Stimulated activated CD8-positive, alpha-beta memory T cell treated with anti-CD3 and anti-CD28 coated beads, Interleukin-12 subunit alpha, Interleukin-12 subunit beta, amount 100 ng/mL, for 4 hours (primary cell): ENCODE measurements at places on chromosomes 13 and 19.

DNA sequence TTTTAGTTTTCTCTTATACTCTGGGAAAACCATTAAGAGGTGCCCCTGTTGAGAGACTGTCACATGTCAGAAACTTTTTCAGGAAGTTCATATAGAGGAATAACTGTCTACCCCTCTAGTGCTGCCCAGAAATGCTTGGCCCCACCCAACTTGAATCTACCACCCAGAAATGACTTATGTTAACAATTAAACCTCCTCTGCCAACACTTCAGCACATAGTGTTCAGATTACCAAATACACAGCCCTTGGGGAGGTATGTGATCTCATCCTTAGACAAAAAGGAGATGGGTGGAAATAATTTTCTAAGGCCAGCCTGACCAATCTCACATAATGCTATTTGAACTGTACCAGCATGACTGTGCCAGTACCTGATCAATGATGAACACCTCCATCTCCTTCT is 35.6 kb downstream of the CCDC169 start:
- no peak for DNase-seq

GRCh38 chr13:85386424-85386823 is 412.8 kb downstream of the SLITRK6 start:
- DNase-seq = no peak

DNA sequence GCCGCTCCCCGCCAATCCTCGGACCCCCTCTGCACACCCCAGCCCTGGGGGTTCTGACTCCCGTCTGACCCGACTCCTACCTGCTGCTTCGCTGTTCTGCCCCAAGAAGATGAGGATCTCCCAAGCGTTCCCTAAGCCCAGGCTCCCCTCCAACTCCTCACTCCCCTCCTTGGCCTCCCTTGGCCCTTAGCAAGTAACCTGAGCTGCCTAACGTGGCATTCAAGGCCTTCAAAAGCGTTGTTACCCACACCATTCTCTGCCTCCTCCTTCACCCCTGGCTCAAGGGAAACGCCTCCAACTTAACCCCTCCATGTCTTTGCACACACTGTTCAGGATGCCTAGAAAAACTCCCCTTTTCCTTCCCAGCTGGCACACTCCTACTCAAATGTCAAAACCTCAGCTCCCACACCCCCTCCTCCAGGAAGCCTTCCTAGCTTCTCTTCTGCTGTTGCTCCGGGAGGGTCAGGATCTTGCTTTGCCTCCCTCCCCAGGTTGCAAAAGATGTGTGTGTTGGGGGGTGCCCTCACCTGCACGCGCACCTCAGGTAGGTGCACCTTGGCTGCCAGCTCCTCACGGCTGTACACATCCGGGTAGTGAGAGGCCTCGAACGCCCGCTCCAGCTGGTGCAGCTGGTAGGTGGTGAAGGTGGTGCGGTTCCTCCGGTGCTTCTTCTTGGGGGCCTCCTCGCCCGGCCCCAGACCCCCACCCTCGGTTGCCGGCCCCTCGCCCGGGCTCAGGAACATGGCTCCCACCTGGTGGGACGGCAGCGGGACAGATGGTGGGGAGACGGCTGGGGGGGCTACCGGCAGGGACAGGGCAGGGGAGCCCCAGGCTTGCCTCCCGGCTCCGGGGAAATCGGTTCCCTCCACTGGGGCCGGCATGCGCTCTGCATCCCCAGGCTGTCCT is 775 bp downstream of the RAX2 start:
- no peak for DNase-seq

DNA sequence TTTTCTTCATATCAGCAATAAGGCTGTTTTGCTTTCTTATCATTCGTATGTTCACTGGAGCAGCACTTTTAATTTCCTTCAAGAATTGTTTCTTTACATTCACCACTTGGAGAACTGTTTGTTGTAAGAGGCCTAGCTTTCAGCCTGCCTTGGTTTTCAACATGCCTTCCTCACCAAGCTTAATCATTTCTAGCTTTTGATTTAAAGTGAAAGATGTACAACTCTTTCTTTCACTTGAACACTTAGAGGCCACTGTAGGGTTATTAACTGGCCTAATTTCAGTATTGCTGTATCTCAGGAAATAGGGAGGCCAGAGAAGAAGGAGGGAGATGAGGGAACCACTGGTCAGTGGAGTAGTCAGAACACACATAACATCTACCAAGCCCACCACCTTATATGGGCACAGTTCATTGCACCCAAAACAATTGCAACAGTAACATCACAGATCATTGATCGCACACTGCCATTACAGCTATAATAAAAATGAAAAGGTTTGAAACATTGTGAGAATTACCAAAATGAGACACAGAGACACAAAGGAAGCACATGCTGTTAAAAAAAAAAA is 181.4 kb upstream of the TUBA3C start:
- DNase-seq = no peak

DNA sequence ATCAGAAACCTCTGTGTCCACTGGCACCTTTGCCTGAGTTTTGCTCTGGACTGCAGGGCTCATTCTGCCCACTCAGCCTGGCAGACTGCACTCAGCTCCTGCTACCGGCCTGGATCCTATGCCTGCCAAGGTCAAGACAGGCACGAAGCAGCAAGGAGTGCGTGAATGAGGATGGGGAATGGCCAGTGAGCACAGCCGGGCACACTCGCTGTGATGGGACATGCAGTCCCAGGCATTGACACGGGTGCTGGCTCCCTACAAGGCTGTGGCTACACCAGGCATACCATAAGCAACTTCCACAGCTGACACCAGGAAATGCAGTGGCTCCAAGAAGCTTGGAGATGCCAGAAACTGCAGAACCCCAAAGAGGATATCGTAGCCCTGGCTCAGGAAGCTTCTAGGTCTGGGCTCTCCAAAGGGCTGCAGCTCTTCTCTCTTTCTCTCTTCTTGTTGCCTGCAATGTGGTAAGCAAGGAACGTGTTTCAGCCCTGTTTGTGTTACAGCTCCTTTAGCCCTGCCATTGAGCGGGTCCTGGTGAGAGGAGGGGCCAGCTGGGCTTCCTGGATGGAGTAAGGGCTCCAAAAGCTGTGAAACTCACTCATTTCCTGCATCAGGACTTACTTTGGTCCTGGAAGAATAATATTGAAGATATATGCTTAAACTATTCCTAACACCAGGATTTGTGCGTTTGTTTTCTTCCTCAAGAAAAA is 832.6 kb upstream of the SLITRK5 start:
- no peak for DNase-seq

GRCh38 chr13:41284512-41285288 is 21.3 kb upstream of the MTRF1 start:
- no peak for DNase-seq

- no peak for DNase-seq
Observed at GRCh38 chr13:106357198-106357597, 178.3 kb downstream of the EFNB2 start.

GRCh38 chr19:29271341-29271740 is 58.4 kb upstream of the UQCRFS1 start:
- no peak for DNase-seq

DNA sequence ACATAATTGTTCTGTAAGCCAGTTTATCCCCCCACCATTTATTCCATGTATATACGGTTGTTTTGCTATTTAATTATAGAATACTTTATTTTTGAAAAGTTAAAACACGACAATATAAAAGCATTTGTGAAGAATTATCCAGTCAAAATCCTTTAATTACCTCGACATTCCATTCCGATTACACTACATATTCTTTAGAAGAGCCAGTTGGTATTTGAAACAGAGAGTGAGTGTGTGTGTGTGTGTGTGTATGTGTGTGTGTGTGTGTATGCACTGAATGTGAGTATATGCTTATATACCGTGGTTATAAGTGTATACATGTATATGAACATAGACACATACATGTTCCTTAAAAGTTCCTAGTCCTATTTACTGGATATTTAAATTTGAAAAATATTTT is 87.8 kb upstream of the KLF5 start:
- no peak for DNase-seq

- no peak for DNase-seq
Observed at GRCh38 chr13:21359855-21360254, 99.2 kb downstream of the ZDHHC20 start.

- DNase-seq = peak; percentile 86
Observed at GRCh38 chr19:55624109-55625003, at the start of gene ZNF784. ZNF784 (minus strand) TSS chr19:55624566; CDS start chr19:55624561, 5 bp downstream.

- DNase-seq = no peak
Observed at GRCh38 chr19:38055655-38056521, 148.9 kb downstream of the SIPA1L3 start.
